ENCODE measurements at places on chromosomes 6 and 20. TPM values are rescaled to one million over a fixed set of nuclear protein-coding genes. Genes with fewer than 3 reads are reported as not detected.

Gene SMPDL3A
- polyA plus RNA-seq: 17.6 TPM

- H3K27me3 ChIP-seq: peaks cover 17% of the 10 kb centered on the region
- no peaks in the 10 kb centered on the region for H3K36me3 ChIP-seq
- DNase-seq: peak; percentile 63
- peaks cover 2% of the 10 kb centered on the region for H3K4me1 ChIP-seq
- H3K27ac ChIP-seq: peak within 1 kb of the TSS; percentile 93
Observed at GRCh38 chr6:105179244-105180065, at the start of gene POPDC3. TSS of gene POPDC3 (minus strand) at chr6:105180014. CDS start at chr6:105161909, 18,105 bp downstream.

DNA sequence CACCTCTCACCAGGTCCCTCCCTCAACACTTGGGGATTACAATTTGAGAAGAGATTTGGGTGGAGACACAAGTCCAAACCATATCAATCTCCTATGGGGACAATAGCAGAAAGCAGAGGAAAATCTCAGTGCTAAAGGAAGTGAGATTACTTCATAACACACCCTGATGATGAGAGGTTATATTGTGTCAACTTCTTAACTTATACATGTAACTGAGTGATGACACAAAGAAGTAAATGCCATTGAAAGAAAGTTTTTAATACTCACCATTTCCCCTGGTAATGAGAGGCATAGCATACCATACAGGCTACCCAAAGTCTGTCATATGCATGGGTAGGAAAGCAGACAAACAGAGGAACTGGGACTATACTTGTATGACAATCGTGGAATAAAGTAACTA is 137.2 kb downstream of the MMUT start:
- H3K27me3 ChIP-seq: no peaks in the 10 kb centered on the region
- no peak for DNase-seq
- H3K4me3 ChIP-seq: no peak overlapping the region
- H3K36me3 ChIP-seq: no peaks in the 10 kb centered on the region
- no peaks in the 10 kb centered on the region for H3K4me1 ChIP-seq
- H3K27ac ChIP-seq: peak overlapping the region; percentile 75

GRCh38 chr6:155026706-155027045 is 31.6 kb downstream of the TIAM2 start:
- H3K27ac ChIP-seq: no peak overlapping the region
- no peak overlapping the region for H3K4me3 ChIP-seq
- DNase-seq: no peak
- H3K36me3 ChIP-seq: peaks cover 2% of the 10 kb centered on the region
- no peaks in the 10 kb centered on the region for H3K27me3 ChIP-seq

Gene CD164
- polyA plus RNA-seq: 165 TPM

- H3K4me1 ChIP-seq: peaks cover 6% of the 10 kb centered on the region
- H3K36me3 ChIP-seq: no peaks in the 10 kb centered on the region
- no peak overlapping the region for H3K27ac ChIP-seq
- no peak overlapping the region for H3K4me3 ChIP-seq
Observed at GRCh38 chr6:87807475-87807874, 105.4 kb upstream of the AKIRIN2 start.

Gene ETV7
- not detected for polyA plus RNA-seq

- H3K36me3 ChIP-seq: no peaks in the 10 kb centered on the region
- H3K27me3 ChIP-seq: no peaks in the 10 kb centered on the region
Observed at GRCh38 chr20:57834306-57835073, 124.7 kb upstream of the PMEPA1 start.

GRCh38 chr6:144683216-144684070 is 398.3 kb downstream of the UTRN start:
- H3K27me3 ChIP-seq: no peaks in the 10 kb centered on the region
- H3K27ac ChIP-seq: no peak overlapping the region
- H3K4me3 ChIP-seq: no peak overlapping the region
- H3K4me1 ChIP-seq: no peaks in the 10 kb centered on the region

GRCh38 chr6:35360349-35361138 is 18.2 kb downstream of the PPARD start:
- no peaks in the 10 kb centered on the region for H3K27me3 ChIP-seq
- H3K36me3 ChIP-seq: peaks cover 13% of the 10 kb centered on the region
- H3K4me1 ChIP-seq: peaks cover 63% of the 10 kb centered on the region

- H3K36me3 ChIP-seq: peaks cover 63% of the 10 kb centered on the region
- no peak overlapping the region for H3K4me3 ChIP-seq
- peak overlapping the region; percentile 10 for H3K27ac ChIP-seq
- DNase-seq: no peak
Observed at GRCh38 chr20:10655720-10656669, 17.8 kb downstream of the JAG1 start.

DNA sequence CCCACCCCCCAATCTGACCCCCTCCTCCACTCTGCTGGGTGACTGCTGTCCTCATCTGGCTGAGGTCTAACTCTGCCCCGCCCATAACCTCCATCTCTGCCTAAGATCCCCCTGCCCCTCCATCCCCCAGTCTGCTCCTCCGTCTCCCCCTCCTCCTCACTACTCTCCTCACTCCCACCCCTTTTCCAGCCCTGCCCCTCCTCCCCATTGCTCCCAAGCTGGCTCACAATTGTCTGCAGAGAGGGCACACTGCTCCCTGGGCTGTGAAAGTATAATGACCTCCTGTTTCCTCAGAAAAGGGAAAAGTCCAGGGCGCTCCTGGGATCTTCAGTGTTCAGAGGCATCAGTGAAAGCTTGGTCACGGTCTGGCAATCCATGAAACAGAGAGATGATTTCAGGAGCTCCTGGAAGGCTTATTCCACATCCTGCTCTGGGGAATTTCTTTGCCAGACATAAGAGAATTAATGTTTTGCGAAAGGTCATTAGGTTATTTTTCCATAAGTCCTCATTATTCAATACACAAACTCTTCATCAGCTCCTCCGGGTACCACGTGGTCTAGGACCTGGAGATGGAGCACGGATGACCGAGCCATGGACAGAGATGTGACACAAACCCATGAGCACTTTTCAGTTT is 21.5 kb downstream of the CST5 start:
- no peaks in the 10 kb centered on the region for H3K27me3 ChIP-seq
- H3K4me3 ChIP-seq: no peak overlapping the region
- H3K4me1 ChIP-seq: no peaks in the 10 kb centered on the region
- no peak for DNase-seq
- H3K36me3 ChIP-seq: no peaks in the 10 kb centered on the region

GRCh38 chr6:138307352-138307751 is 70.4 kb upstream of the SMIM28 start:
- H3K27me3 ChIP-seq: no peaks in the 10 kb centered on the region
- no peaks in the 10 kb centered on the region for H3K4me1 ChIP-seq
- no peak overlapping the region for H3K27ac ChIP-seq
- peak; percentile 27 for DNase-seq
- H3K36me3 ChIP-seq: no peaks in the 10 kb centered on the region
- no peak overlapping the region for H3K4me3 ChIP-seq

- H3K4me3 ChIP-seq: no peak overlapping the region
- no peaks in the 10 kb centered on the region for H3K36me3 ChIP-seq
- no peak for DNase-seq
- no peaks in the 10 kb centered on the region for H3K27me3 ChIP-seq
- H3K27ac ChIP-seq: no peak overlapping the region
Observed at GRCh38 chr6:53938810-53939209, 144.0 kb downstream of the LRRC1 start.

DNA sequence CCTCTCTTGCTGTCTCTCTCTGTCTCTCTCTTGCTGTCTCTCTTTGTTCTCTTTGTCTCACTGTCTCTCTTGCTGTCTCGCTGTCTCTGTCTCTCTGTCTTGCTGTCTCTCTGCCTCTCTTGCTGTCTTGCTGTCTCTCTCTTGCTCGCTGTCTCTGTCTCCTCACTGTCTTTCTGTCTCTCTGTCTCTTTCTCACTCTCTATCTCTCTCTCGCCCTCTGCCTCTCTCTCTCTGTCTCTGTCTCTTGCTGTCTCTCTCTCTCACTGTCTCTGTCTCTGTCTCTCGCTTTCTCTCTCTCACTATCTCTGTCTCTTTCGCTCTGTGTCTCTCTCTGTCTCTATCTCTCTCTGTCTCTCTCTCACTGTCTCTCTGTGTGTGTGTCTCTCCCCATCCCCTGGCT is 92.9 kb upstream of the MC3R start:
- no peaks in the 10 kb centered on the region for H3K36me3 ChIP-seq
- no peaks in the 10 kb centered on the region for H3K4me1 ChIP-seq
- no peak overlapping the region for H3K4me3 ChIP-seq
- no peaks in the 10 kb centered on the region for H3K27me3 ChIP-seq
- DNase-seq: no peak

DNA sequence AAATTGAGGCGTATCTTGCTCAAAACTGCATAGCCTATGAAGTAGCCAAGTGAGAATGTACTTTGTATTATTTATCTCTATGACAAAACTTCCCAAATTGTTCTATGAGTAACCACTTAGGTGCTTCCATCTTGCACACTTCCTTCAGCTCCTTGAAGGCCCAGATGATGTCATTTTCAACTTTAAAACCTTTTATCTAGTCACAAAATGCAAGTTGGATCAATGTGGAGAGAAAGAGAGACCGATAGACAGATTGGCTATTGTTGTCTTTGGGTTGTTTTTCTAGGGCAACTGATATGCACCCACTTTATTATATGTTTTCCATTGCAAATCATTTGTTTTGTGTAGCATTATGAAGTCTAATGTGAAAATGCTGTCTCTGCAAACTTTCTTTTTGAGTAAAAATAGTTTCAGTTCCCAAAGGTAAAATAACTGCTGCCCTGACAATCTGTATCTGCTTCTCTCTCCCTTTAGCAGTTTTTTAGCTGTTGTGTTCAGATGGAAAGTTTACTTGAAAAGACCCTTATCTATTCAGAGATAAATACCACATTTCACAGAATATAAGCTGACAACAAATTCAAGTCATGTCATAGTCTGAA is 73.7 kb upstream of the CITED2 start:
- H3K36me3 ChIP-seq: no peaks in the 10 kb centered on the region
- peak; percentile 50 for DNase-seq

Gene MARCKS
- polyA plus RNA-seq: 216 TPM

DNA sequence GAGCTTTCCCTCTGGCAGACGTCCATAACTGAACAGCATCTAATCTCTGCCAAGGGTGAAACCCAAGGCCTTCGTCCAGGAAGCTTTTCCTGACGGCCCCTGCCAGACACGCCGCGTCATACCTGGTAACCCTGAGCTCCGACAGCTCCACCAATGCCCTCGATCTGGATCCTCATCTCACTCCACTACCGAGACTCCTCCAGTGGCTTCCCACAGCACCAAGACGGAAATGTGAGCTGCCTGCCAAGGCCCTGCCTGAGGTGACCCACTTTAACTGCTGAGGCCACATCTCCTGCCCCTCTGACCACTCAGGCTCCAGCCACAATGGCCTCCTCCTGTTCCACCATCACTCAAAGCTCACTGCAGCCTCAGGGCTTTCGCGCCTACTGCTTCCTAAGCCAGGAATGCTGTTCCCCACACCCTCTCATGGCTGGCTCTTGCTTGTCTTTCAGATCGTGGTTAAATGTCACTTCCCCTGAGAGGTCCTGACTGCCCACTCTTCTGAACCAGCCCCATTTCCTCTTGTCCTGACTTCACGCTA is 143.2 kb downstream of the PREX1 start:
- no peak overlapping the region for H3K4me3 ChIP-seq
- DNase-seq: peak; percentile 26
- H3K27ac ChIP-seq: peak overlapping the region; percentile 31
- peaks cover 23% of the 10 kb centered on the region for H3K36me3 ChIP-seq
- no peaks in the 10 kb centered on the region for H3K27me3 ChIP-seq
- H3K4me1 ChIP-seq: peaks cover 76% of the 10 kb centered on the region

- peaks cover 17% of the 10 kb centered on the region for H3K4me1 ChIP-seq
- no peak for DNase-seq
- H3K4me3 ChIP-seq: no peak overlapping the region
Observed at GRCh38 chr6:35292494-35292893, 5.1 kb upstream of the DEF6 start.

DNA sequence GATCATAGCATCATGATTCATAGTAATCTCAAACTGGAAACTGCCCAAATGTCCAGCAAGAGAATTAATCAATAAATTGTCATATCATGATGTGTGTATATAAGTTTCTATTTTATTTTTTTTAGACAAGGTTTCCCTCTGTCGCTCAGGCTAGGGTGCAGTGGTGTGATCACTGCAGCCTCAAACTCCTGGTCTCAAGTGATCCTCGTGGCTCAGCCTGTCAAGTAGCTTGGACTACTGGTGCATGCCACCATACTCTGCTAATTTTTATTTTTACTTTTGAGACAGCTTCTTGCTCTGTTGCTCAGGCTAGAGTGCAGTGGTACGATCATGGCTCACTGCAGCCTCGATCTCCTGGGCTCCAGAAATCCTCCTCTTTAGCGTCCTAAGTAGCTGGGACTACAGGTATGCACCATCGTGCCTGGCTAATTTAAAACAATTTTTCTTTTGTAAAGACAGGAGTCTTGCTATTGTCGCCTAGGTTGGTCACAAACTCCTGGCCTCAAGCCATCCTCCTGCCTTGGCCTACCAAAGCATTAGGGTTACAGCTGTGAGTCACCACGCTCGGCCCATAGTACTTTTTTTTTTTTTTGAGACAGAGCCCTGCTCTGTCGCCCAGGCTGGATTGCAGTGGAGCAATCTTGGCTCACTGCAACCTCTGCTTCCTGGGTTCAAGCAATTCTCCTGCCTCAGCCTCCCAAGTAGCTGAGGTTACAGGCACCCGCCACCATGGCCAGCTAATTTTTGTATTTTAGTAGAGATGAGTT is 8.7 kb upstream of the ATRN start:
- no peak overlapping the region for H3K4me3 ChIP-seq
- no peak for DNase-seq
- peaks cover 11% of the 10 kb centered on the region for H3K4me1 ChIP-seq
- no peaks in the 10 kb centered on the region for H3K27me3 ChIP-seq

GRCh38 chr20:25053255-25054031 is 4.5 kb downstream of the ACSS1 start:
- no peaks in the 10 kb centered on the region for H3K27me3 ChIP-seq
- peak; percentile 96 for DNase-seq
- peaks cover 76% of the 10 kb centered on the region for H3K4me1 ChIP-seq
- peak overlapping the region; percentile 92 for H3K27ac ChIP-seq
- peaks cover 12% of the 10 kb centered on the region for H3K36me3 ChIP-seq

GRCh38 chr20:3218307-3218988 is 9.2 kb downstream of the ITPA start:
- H3K27me3 ChIP-seq: no peaks in the 10 kb centered on the region
- peaks cover 43% of the 10 kb centered on the region for H3K36me3 ChIP-seq
- no peak overlapping the region for H3K4me3 ChIP-seq
- no peak overlapping the region for H3K27ac ChIP-seq
- DNase-seq: no peak

Gene ANKEF1
- 0.99 TPM for polyA plus RNA-seq
